ENCODE measurements at places on chromosomes 11 and 22.

GRCh38 chr11:133386262-133386661, 146.0 kb downstream of the OPCML start:
- no peak for DNase-seq

DNA sequence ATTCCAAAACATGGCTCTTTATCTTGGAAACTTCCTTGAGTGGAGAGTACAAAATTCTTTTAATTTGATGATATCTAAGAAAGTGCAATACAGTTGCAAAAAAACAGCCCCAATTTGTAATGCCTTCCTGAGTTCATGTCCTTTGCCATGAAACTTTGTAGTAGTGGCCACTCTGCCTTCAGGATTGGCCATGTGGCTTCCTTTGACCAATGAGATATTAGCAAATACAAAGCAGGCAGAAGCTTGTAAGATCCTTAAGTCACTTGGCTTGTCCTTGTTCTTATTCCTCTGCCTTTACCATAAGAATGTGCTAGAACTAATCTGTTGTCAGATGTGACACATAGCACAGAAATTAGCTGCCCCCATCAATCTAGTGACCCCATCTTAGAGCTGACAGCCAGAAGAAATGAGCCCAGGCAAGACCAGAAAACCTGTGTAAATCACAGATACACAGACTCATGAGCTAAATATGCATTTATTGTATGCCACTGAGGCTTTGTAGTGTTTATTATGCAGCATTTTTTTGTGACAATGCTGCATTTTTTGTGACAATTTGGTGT, 29.8 kb upstream of the BLID start:
- no peak for DNase-seq

- DNase-seq = no peak
These were observed 15.8 kb downstream of the ABTB2 start for GRCh38 chr11:34341931-34342533.

DNA sequence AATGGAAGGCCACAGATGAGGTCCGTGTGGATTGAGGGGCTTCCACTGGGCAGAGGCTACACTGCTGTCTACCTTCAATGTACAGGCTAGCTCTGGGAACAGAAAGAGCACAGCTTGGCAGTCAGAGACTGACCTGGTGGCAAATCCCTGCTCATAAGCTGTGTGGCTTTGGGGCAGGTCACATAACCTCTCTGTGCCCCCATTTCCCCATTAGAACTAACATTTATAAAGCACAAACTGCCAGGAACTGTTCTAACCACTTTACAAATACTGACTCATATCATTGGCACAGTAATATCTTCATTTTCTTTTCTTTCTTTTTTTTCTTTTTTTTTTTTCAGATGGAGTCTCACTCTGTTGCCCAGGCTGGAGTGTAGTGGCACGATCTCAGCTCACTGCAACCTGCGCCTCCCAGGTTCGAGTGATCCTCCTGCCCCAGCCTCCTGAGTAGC, 3.1 kb downstream of the FOSL1 start:
- DNase-seq = no peak

- DNase-seq = no peak
These were observed 14.3 kb downstream of the MTFP1 start for GRCh38 chr22:30439836-30440235.

DNA sequence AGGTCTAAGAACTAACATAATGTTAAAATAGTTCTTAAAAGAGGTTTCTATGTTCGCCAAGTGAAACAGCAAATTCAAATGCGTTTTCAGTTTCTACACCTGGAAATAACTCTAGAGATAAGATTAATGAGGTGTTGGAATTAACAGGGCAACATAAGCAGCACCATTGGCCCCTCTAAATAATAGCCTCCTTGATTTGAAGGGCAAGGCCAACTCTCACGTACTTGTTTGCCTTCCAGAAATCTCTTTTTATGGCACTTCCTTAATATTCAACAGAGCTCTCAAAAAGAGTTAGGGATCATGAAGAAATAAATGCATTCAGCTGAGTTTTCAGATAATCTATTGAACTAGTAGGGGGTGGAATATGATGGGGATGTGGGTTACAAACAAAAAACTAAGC, 80.9 kb downstream of the AASDHPPT start:
- DNase-seq = no peak

GRCh38 chr11:8168485-8169257, at the start of gene RIC3:
Gene RIC3 (minus strand): TSS chr11:8169025. CDS start chr11:8168989, 36 bp downstream.
- no peak for DNase-seq

DNA sequence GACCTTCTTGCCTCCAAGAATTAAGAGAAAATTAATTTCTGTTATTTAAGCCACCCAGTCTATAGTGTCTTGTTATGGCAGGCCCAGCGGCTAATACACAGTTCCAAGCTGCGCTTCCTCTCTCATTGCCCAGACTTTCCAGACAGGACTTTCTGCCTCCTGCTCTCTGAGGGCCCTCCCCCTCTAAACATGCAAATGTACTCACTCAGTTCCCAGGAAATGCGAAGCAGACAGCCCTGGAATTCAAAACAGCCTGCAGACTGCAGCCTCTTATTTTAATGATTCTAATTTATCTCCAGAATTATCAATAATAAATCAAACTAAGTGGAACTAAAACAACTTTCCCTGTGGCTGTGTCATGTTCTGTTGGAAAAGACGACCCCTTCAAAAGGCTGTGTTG, 115.5 kb upstream of the ISX start:
- DNase-seq = no peak

- DNase-seq = no peak
These were observed 70.3 kb downstream of the BMAL1 start for GRCh38 chr11:13347901-13348300.

DNA sequence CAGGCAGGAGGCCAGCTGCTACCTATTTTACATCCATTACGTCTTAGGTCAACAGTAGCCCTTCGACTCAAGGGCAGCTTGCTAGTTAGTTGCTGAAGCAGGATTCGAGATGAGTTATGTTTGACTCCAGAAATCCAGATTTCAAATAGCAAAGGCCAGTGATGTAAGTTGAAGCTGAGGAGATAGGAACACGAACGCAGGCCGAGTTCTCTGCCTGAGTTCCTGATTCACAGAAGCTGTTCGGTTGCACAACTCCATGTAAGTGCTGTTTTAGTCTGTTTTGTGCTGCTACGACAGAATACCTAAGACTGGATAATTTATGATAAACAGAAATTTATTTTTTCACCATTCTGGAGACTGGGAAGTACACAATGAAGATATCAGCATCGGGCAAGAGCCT, 111.2 kb downstream of the SLC1A2 start:
- DNase-seq = no peak

GRCh38 chr11:14522245-14522644, 2.1 kb upstream of the PSMA1 start:
- no peak for DNase-seq

GRCh38 chr11:79263001-79263400, 177.8 kb downstream of the TENM4 start:
- DNase-seq = no peak

GRCh38 chr11:112524798-112525197, 264.1 kb upstream of the PLET1 start:
- no peak for DNase-seq

All from GM19239 (cell line).